ENCODE measurements at places on chromosomes 1 and 21.

- no peak for DNase-seq
Measured at GRCh38 chr1:231108516-231109302, 53.1 kb upstream of the TRIM67 start.

DNA sequence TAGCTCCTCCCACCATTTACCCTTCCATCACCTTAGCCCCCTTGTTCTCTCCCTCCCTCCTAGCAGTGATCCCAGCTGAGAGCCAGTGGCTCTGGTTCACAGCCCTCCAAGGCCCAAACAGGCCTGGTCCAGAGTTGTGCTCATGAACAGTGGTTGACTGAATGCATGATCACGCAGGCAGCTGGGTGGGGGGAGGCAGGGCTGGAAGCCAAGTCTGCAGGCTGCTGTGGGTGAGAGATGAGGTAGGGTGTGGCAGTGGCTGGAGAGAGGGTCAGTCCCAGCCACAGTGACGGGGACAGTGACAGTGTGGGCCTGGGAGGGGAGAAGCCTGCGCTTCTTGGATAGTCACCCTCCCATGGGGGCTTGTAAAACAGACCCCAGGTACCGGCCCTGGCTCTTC, 22.2 kb downstream of the EPHA8 start:
- no peak for DNase-seq

DNA sequence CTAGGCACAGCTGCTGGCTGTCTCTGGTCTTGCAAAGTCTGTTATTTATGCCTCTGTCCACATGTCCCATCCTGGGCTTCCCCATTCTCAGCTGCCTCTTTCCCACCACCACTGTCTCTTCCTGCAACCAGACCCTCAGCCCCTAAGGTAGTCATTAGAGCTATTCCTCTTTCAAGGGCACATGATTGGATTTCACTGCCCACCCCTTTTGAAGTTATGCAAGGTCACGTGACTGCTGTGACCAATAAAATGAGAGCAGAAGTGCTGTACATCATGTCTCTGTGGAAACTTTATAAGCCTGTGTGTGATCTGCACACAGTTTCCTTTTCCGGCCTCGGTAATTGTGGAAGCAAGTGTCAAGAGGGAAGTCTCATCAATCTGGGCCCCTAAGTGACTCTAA, 136.6 kb upstream of the HMGB4 start:
- DNase-seq, result no peak

DNA sequence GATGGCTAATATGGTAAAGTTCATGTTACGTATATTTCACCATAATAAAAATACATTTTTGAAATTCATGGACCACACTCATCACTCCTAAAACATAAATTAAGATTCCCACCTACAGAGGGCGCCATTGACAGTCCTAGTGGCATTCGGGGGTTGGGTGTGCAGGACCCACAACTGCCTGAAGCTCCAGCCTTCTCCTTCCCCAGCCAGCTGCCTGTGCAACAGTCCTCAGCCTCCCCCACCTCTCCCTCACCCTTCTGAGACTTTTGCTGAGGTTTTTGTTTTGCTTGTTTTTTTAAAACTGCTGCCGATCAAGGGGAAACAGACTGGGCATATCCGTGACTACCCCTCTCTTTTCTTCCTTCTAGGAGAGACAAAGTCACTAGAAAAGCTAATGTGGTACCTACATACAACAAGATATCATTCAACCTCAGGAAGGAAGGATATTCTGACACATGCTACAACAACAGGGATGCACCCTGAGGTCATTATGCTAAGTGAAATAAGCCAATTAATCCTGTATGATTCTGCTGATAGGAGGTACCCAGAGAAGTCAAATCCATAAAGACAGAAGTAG, 9.2 kb upstream of the EVA1C start:
- peak; percentile 70 for DNase-seq

DNA sequence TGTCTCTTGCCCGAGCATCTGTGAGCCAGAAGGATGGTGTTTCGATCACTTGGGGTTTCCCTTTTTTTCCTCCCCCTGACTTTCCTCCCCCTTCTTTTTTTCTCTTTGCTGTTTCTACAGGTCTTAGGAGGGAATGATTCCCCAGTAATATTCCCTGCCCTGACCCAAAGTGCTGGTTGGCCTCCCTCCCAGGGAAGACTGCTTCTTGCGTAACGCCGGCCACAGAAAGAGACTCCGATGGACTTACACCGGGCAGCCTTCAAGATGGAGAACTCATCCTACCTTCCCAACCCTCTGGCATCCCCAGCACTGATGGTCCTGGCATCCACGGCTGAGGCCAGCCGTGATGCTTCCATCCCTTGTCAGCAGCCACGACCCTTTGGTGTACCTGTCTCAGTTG, 6.8 kb downstream of the RNF220 start:
- DNase-seq, result no peak

GRCh38 chr1:96355521-96355920, 366.1 kb upstream of the PTBP2 start:
- DNase-seq, result no peak

DNA sequence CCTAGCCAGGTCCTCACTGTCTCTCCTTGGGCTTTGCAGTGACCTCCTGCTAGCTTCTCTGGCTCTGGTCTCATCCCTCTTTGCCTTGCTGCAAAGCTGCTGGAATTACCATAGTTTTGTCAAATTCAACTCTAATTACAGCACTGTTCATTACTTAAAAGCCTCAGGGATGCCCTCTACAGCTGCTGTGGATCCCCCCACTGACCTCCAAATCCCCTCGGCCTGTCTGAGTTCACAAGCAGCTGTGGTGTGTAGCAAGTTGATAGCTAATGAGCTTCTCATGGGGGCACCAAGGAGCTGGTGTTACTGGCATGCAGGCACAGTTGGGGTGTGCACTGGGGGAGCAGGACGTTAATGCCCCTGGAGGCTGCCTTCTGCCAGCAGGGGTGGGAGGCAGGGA, 24.8 kb downstream of the NIPAL3 start:
- no peak for DNase-seq

DNA sequence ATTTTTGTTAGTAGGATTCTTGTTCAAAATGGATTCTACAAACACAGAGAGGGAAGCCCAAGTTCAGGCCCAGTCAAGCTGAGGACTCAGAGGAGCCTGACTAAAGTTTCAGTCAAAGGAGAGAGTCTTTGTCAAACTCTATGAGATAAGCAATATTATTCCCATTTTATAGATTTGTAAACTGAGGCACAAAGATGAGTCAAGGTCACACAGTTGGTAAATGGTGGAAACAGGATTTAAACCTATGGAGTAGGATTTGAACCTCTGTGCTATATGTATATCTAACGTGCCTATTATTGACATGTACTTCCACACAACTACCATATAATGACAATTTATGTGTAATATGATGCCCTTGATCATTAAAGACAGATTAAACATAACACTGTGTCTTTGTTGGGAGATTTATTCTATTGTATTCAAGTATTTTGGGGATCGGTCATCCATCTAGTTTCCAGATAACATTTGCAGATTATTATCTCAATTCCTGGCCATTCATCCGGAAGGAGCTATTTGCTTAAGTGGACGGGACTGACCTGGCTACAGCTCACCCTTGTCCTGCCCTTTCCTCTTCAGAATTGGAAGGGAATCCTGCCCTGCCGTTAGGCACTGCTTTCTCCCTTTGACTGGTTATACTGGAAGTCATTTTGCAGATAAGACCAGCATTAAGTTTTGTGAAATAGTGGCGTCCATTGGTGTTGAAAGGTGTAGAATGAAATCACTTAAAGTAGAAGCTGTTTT, 86.1 kb upstream of the LMO4 start:
- no peak for DNase-seq

GRCh38 chr1:221031458-221032203, 152.4 kb downstream of the HLX start:
- DNase-seq, result no peak

Data from stimulated activated CD4-positive, alpha-beta T cell treated with anti-CD3 and anti-CD28 coated beads, Interleukin-15, amount 100 ng/mL, for 24 hours (primary cell).